ENCODE measurements at places on chromosomes 12 and 14. TPM values are rescaled to one million over a fixed set of nuclear protein-coding genes. Genes with fewer than 3 reads are reported as not detected.
A peak's percentile ranks its signal among the peaks of the same experiment; 100 is the strongest.

DNA sequence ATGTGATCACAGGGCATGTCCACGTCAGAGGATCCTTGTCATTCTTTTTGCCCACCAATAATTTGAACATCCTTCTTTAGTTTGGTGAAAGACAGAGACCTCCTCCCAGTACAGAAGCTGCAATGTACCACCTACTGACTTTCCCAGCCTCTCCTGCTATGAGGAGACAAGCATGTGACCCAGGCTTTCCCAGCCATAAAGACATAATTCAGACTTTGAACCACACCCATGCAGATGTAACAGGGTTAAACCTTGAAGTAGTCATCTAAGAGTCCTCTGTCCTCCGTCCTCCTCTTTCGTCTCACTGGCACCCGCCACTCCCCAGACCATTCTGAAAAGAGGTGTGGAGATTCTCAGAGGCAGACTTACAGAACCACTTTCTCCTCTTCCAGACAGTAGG lies 120.8 kb downstream of the KCNK10 start:
- no peak for DNase-seq

- peak; percentile 92 for DNase-seq
Measured at GRCh38 chr12:100266835-100267602, at the start of the genes DEPDC4 and SCYL2. Gene DEPDC4 (minus strand): TSS chr12:100267079. CDS start chr12:100267076, 3 bp downstream. Gene SCYL2 (plus strand): TSS chr12:100267177. CDS start chr12:100282971, 15,794 bp downstream.

DNA sequence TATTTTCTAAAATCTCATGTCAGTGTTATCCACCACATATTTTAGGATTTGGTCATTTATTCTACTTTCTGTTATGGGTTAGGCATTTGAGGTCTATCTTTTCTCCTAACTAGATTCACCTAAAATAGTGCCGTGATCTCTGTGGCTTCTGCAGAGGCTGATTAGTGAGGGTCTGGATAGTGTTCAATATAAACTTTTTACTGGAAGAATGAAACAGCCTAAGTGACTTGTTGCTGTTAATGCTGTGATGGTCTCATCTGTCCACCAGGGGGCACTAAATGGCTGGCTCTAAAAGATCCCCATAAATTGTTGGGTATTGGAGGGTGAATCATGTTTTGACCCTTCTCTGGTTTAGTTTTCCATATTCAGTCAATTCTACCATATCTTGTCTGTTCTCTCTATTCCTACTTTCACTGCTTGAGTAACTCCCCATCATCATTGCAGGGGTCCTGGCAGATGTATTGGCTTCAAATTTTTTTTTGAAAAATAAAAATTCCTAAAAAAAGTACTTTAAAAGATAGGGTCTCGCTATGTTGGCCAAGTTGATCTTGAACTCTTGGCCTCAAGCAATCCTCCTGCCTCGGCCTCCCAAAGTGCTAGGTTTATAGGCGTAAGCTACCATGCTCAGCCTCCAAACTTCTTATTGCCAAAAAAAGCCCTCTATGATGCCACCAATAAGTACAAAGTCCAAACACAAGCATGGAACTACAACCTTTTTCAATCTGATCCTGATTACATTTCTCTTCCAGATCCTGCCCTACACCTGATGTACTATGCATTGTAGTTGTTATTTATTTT lies 6.9 kb downstream of the PABPN1 start:
- DNase-seq: peak; percentile 48

DNA sequence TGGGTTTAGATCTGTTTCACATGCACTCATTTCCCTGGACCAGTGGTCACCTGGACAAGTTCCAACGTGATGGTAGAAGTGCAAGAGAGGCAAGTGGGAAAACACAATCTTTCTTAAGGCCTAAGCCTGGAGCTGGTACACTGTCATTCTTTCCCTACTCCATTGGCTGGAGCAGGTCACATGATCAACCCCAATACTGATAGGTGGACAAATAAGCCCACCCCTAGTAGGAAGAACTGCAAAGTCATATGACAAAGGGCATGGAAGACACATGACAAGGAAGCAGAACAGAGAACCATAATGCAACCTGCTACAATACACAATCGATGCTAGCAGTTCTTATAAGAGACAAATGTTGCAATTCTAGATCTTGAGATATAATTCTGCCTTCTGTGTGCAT lies 66.3 kb downstream of the SRRM4 start:
- no peak for DNase-seq

DNA sequence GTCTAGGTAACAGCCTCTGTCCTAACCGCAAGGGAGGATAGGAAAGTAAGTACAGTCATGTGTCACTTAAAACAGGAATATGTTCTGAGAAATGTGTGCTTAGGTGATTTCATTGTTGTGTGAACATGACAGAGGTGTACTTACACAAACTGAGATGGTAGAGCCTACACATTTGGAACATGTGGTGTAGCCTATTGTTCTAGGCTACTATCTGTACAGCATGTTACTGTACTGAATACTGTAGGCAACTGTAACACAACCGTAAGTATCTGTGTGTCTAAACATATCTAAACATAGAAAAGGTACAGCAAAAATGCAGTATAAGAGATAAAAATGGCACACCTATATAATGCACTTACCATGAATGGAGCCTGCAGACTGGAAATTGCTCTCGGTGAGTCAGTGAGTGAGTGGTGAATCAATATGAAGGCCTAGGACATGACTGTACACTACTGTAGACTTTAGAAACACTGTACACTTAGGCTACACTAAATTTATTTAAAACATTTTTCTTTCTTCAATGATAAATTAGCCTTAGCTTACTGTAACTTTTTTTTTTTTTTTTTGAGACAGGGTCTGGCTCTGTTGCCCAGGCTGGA lies 13.2 kb upstream of the MDM2 start:
- DNase-seq: peak; percentile 36

DNA sequence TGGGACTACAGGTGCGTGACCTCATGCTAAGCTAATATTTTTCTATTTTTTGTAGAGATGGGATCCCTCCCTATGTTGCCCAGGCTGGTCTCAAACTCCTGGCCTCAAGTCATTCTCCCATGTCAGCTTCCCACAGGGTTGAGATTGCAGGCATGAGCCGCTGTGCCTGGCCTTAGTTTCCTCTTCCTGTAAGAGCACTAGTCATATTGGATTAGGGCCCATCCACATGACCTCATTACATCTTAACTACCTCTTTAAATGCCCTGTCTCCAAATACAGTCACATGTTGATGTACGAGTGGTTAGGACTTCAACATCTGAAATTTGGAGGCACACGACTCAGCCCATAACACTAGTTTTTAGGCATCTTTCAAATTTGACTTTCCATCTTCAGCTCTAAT lies 72.2 kb upstream of the RASSF3 start:
- DNase-seq: no peak

DNA sequence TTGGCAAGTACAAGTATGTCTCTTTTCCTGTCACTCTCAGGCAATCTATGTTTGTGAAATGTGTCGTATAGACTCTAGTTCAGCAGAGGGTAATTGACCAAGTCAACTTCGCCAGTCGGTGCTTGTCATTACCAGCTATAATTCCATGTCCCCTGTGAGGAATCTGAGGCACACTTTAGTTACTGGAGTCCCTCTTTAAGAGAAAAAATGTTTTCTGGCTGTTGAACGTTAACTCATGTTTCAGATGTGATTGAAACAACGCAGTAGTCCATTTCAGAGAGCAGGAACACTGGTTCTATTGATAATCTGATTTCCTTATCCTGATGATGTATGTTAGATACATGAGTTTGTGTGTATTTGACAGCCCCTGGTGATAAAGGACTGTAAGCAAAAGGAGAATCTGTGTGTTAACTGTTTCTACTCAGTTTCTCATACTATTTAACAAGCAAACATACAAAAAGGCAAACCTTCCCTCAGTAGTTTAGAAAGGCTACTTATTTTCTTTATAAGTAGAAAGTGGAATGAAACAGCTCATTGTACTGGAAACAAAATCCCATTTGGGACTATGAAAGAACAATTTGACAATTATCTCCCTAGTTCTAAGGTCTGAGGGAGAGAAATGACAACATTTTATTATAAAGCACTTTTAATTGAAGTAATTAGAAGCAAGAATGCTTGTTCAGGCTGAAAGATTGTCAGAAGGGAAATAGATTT lies 161.1 kb upstream of the TRHDE start:
- no peak for DNase-seq

DNA sequence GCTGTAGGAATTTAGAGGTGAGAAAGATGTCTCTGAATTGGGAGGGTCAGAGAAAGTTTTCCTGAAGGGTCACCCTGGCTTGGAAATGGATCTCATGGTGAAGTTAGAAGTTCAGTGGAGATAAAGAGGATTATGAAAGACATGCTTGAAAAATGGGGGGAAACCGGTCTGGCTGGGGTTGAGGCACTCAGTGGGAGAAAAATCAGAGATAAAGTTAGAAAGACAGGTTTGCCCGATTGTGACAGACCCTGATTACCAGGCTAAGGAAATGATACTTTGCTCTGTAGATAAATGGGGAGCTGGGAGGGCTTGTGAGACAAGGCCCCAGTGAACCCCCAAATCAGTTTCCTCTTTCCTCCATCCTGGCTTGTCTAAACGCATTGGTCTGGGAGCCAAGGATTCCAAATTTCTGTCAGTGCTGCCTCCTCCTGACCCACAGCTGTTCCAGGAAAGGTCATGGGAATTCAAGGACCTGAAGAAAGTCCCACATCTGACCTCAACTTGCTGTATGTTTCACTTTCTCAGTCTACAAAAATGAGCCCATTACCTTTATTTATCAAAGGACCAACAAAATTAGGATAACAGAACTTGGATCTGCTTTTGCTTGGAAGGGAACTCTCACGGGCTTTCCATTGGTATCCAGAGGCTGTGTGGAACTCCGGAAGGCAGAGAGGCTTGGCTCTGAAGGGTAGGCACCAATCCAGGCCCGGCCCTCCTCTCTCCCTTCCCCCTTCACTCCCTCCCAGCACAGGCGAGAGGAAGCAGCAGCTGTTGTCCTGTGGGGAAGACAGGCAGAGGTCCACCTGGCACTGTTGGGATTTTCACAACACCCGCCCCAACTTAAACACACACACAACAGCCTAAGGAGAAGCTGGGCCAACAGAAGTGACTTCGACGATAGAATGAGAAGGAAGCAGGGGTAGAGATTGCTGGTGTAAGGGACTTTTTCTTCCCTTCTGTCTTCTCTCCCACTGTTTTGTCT lies 3.4 kb upstream of the RNASE7 start:
- no peak for DNase-seq

GRCh38 chr14:88660056-88660455 lies 97.2 kb downstream of the ZC3H14 start:
- DNase-seq: no peak

GRCh38 chr14:44180975-44181374 lies 326.1 kb downstream of the FSCB start:
- no peak for DNase-seq

- DNase-seq: no peak
Measured at GRCh38 chr12:54879150-54879549, 24.8 kb downstream of the MUCL1 start.

DNA sequence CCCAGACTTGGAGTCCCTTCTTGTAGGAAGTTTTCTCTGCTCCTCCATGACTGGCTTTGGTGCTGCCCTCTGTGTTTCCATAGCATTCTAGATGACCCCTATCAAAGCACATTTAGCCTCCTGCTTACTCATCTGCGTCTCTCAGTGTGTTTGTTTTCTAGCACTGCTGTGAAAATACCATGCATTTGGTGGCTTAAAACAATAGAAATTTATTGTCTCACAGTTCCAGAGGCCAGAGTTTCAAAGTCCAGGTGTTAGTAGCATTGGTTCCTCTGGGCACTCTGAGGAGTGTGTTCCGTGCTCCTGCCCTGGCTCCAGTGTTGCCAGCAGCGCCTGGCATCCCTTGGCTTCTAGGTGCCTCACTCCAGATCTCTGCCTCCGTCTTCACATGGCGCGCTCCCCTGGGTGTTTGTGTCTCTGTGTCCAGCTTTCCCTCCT lies 86.1 kb downstream of the CACNA1C start:
- no peak for DNase-seq

DNA sequence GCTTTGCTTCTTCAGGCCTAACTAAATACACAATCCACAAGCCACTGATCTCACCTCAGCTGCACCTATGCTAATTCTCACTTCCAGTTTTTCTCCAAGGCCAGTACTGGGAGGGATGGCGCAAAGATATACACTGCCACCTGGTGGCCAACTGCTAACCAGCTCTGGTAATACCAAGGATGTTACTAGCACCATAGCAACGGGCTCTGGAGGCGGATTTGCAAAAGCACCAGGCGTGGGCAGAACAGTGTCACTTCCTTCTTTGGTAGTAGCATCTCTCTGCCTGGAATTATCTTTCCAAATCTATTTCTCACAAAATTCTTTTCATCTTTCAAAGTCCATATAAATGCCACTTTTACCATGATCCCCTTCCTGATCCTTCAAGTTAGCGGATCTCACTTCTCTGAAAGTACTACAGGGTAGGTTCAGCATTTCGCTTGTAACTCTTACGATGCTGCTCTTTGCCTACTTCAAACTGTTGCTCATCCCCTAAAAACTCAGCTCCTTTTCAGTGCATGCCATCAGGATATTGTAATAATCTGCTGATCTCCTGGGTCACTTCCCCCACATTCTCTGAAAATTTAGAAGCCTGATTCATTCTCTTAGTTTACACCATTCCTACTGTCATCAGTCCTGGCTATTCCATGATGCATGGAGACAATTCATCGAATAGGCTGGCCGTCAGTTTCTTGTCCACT lies 37.1 kb upstream of the FOXJ2 start:
- DNase-seq: peak; percentile 71

DNA sequence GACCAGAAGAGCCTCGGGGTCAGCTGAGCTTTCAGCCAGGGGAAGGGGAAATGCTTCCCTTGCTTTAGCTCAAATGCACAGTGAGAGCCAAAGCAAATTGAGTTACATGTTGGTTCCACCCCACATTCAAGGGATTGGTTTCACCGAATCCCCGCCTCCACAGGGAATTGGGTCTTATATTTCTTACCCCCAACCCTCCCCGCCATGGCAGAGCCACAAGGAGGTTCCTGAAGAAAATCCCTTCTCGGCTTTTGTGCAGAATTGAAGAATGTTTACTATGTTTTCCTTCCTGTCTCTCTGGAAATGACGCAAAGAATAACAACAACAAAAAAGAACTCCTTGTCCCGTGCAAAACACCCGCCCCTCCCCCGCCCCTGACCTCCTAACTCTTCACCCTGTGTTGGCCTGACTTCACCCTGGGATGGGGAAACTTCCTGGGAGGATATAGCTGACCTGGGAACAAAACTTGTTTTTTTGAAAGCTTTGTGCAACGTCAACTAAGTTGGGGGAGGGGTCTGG lies 21.9 kb upstream of the CIPC start:
- no peak for DNase-seq

DNA sequence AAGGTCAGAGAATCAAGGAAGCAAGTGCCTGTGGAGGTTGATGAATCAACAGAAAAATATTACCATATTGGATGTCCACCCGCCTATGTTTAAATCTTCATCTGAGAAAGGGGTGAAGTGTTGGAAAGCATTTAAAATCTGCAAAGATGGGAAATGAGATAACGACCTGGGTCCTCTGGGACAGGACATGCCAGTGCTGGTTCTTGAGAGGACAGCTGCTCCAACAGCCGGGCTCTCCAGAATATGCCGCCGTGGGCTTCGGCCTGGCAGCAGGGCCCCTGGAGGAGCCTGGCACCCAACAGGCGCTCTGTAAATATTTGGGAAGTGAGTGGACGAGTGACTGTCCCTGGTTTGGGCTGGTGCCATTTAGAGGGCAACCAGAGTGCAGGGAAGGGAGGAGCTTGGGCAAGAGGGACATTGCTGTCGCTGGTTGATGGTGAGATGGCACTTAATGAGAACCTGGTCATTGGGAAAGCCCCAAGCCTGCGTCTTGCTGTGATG lies 129.9 kb downstream of the KCNA5 start:
- DNase-seq: peak; percentile 59

Gene LGR5
- total RNA-seq: 2.2 TPM

Gene RPL6
- 1,425 TPM for total RNA-seq

Gene OXA1L
- total RNA-seq: 44.4 TPM

Gene DHH
- total RNA-seq: not detected

Gene LRTM2
- not detected for total RNA-seq

Gene KRT6C
- total RNA-seq: not detected

Gene SLC24A4
- not detected for total RNA-seq
